Stimulated activated naive CD8-positive, alpha-beta T cell treated with anti-CD3 and anti-CD28 coated beads, Interleukin-15, Interleukin-2, amounts not matched to agents 100 U/mL and 50 U/mL, for 24 hours (primary cell): ENCODE measurements at places on chromosomes 3 and 15.
A peak's percentile ranks its signal among the peaks of the same experiment; 100 is the strongest.

- peak; percentile 45 for DNase-seq
Measured at GRCh38 chr3:33277193-33277882, at the start of gene FBXL2. Gene FBXL2, plus strand, starts transcription at chr3:33277442. Its CDS starts 71 bp downstream, at chr3:33277513.

GRCh38 chr3:155736381-155736780 lies 8.5 kb downstream of the PLCH1 start:
- DNase-seq = no peak

GRCh38 chr3:58719684-58720083 lies 53.1 kb upstream of the FAM3D start:
- no peak for DNase-seq

- DNase-seq = no peak
Measured at GRCh38 chr3:7205962-7206361, 345.0 kb downstream of the GRM7 start.

- no peak for DNase-seq
Measured at GRCh38 chr3:64408770-64409169, 183.5 kb upstream of the PRICKLE2 start.
